Fibroblast of skin of left quadriceps (primary cell): ENCODE measurements at places on chromosomes 4 and X.
A peak's percentile ranks its signal among the peaks of the same experiment; 100 is the strongest.

DNA sequence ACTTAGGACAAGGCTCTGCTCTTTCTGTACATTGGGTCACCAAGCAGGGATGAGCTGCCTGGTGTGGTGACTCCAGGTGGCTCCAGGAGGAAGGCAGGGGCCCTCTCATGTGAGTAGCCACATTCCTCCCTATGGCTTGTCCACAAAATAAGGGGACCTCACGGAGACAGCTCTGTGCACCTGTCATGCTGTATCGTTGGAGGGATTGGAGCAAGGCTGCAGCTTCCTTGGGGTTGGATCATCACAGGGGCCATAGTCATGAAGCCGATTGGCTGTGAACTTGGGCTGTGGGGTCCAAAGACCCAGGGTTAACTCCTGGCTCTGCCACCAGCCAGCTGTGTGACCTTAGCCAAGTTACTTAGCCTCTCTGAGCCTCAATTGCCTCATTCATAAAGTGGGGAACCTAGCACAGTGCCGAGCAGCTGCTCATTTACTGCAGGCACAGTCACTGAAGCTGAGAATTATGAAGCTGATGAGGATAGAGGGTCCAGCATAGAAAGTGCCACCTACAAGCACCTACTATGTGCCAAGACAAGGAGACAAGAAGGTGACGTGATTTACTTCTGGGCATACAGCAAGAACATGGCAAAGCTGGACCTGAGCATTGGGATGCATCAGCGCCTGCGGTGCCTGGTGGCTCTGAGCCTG is 11.8 kb upstream of the KIAA0232 start:
- no peak for DNase-seq

DNA sequence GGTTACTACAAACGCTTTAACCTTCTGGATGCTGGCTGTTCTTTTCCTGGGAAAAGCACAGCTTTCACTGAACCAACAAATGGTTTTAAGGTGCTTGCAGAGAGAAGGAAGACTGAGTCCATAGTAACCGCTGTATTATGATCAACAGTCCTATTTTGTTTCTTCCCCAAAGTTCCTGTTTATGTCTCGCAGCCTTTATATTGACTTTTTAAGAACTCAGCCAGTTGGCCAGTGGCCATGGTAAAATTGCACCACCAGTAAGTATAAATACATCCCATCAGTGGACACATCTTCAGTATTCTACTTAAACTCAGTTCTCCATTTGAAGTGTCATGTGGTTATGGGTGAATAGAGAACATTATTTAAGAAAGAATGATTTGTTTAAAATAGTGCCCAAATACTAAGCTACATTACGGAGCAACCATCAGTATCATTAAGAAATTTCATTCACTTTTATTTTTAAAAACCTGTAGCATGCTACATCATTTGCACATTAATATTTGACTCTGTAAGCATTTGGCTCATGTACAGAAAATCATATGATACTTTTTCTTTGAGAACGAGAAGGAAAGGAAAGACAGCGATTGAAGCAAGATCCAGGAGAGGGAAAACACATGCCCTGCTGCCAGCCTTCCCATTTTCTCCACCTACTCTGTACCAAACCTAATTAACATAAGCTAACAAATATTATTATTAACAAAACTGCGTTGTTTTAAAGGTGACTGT is 287.0 kb downstream of the ARHGAP24 start:
- no peak for DNase-seq

GRCh38 chr4:64642936-64643335 is 233.7 kb upstream of the TECRL start:
- DNase-seq = no peak

DNA sequence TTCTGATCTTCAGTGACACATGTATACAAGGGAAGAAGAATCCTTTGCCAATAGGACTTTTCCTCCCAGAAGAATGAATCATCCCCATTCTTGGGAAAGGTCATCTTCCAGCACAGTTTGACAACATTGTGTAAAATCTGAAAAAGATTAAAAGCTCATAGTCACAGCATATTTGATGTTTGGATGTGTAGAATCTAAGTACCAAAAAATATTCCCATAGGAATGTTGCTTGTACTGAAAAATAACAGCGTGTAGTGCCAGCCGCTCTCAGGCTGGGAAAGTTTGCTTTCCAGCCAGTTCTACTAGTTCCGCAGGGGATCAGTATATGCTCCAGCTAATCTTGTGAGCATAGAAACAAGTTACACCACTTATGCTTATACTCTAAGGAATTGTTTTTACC is 74.7 kb upstream of the IL13RA1 start:
- no peak for DNase-seq

GRCh38 chrX:132017431-132018185 is 5.5 kb upstream of the STK26 start:
- no peak for DNase-seq

GRCh38 chr4:73448448-73449203 is 12.6 kb downstream of the AFP start:
- no peak for DNase-seq

- DNase-seq = no peak
These were observed 555 bp upstream of the ELMOD2 start for GRCh38 chr4:140523370-140523856.

- DNase-seq = no peak
These were observed 748.6 kb downstream of the STPG2 start for GRCh38 chr4:97394653-97395052.

DNA sequence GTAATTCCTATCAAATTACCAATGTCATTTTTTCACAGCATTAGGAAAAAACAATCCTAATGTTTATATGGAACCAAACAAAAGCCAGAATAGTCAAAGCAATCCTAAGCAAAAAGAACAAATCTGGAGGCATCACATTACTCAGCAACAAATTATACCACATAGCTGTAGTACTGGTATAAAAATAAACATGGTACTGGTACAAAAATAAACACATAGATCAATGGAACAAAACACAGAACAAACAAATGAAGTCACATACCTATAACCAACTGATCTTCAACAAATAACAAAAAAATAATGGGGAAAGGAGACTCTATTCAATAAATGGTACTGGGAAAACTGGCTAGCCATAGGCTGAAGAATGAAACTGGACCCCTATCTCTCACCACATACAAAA is 37.4 kb downstream of the PPA2 start:
- no peak for DNase-seq

- DNase-seq = peak; percentile 89
These were observed 126.5 kb downstream of the KIT start for GRCh38 chr4:54784161-54784671.

- DNase-seq = no peak
These were observed 160.2 kb downstream of the NHS start for GRCh38 chrX:17535229-17535628.

GRCh38 chr4:38788317-38788716 is 5.5 kb upstream of the TLR10 start:
- no peak for DNase-seq

DNA sequence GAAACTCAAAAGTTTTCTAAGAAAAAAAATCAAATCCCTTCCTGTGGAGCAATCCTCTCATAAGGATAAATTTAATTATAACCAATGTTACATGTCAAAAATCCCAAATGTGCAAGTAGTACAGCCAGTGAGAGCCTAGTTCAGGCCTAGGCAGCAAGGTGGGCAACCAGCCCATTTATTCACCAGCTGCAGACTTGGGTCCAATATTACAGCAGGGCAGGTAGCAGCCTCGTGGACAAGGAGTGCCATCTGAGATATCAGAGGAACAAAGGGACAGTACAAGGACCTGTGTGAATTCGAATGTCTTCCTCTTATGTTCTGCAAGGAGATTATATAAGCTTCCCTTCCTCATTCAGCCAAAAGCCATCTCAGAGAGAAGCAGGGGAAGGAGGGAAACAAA is 6.6 kb downstream of the HELQ start:
- no peak for DNase-seq

DNA sequence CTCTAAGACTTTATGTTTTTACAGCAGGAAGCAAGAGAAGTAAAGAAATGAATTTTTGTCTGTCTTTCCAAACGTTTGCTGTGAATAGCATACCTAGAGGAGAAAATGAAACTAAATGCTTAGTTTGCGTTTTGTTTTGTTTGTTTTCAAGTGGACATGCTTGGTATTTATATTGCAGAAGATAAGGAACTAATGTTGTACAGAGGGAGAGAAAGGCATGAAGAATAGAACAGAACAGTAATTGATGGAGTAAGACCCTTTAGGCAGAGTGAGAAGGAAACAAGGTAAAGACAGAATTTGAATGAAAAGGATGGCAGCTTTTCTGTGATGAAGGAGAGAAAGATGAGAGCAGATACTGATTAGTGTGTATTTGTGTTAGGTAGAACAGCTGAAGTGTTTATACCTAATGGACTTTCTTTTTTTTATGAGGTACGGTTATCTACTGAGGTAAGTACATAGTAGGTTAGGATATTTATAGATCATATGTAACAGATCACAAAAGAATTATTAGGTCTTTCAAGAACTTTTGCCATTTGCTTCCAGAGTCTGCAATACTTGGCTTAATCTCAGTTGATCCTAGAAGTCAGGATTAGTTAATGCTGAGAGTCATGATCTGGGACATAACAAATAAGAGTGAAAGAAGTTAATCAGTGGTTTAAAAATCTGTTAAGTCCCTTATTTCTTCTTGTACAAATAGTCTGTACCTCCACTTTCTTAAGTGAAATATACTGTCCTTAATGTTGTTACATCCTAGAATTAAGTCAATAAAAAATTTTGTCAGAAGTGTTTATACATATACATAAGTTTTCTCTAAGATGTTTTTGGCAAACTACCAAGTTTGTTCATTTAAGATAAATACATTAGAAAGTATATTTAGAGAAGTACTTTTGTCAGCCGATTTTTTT is 36.8 kb downstream of the FABP2 start:
- no peak for DNase-seq

DNA sequence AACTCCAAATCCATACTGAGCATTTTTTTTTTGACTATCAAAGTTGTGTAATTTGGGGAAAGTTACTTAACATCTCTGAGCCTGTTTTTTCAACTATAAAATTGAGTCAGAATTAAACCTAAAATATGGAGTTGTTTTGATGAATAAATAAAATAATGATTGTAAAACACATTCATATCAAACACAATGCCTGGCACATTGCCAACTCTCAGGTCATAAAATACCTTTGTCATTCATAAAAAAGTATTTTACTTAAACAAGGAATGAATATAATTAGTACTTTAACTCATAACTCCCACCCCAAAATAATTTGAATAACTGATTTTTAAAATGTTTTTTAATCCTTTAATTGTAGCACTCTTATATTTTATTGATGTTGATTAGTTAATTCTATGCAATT is 3.8 kb upstream of the GPR174 start:
- no peak for DNase-seq

- DNase-seq = no peak
These were observed 62.9 kb downstream of the MAOA start for GRCh38 chrX:43718956-43719355.

DNA sequence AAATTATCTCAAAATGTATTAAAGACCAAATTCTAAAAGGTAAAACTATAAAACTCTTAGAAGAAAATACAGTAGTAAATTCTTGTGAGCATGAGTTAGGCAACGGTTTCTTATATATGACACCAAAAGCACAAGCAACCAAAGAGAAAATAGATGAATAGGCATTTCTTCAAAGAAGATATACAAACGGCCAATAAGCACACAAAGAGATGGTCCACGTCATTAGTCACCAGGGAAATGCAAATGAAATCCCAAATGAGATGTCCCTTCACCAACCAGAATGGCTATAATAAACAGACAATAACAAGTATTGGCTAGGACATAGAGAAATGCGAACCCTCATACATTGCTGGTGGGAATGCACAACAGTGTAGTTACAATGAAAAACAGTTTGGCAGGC is 44.6 kb downstream of the RAB33A start:
- DNase-seq = no peak

- no peak for DNase-seq
These were observed 230.9 kb downstream of the SOX3 start for GRCh38 chrX:140273921-140274320.

GRCh38 chr4:180950377-180950776 is 1292.8 kb upstream of the TENM3 start:
- DNase-seq = no peak

GRCh38 chr4:159401791-159402380 is 299.0 kb downstream of the RAPGEF2 start:
- DNase-seq = peak; percentile 75

- no peak for DNase-seq
These were observed 32.0 kb downstream of the GPRIN3 start for GRCh38 chr4:89275587-89275986.

DNA sequence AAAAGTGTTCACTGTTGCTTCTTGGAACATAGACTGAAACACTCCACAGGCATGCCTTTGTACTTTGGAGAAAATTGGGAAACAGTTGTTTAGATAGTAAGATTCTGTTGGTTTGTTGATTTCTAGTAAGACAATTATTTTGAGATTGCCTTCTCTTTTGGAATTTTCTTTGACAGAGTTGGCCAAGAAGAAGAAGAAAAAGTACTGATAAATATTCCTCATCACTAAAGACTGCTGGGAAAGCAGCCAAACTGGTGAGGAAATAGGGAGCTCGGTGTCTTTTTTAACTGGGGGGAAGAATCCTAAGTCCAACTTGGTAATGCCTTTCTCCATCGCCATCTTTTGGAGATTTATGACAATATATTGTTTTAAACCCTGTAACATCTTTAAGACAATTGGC is 370.7 kb downstream of the GPAT3 start:
- DNase-seq = peak; percentile 1

GRCh38 chrX:47743504-47743903 is 84.5 kb upstream of the UXT start:
- peak; percentile 9 for DNase-seq

DNA sequence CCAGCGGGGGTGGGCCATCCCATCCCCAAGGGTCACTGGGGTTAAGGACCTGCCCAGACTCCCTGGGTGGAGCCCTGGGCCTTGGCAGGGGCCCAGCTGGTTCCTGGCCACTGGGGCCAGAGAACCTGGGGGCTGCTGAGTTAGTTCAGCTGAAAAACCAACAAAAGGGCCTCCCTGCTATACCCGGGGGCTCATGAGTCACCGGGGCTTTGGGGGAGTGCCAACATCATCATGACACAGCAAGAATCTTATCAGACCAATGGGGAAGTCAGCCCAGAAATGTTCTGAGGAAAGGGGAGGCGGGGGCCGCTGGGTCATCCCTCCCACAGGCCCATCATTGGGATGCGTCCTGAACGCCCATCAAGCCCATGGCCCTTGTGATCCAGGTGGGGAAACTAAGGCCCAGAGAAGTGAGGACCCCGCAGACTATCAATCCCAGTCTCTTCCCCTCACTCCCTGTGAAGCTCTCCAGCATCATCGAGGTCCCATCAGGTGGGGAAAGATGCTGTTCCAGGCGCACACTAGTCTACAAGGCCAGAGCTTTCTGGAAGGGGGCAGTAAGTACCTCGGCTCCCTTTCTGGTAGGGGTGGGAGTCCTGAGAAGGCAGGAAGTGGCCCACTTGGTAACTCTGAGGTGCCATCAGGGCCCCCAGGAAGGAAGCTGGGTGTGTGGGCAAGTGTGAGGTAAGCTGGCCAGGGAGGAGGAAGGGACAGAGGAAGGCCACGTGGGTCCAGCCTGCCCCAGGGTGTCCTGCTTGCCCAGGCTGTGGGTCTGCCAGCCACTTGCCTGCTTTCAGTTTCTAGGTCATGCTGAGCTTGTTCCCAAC is 4.5 kb downstream of the G6PD start:
- peak; percentile 85 for DNase-seq

- no peak for DNase-seq
These were observed 41.6 kb upstream of the PPARGC1A start for GRCh38 chr4:23931489-23931830.

GRCh38 chr4:185243879-185244278 is 34.5 kb downstream of the SNX25 start:
- DNase-seq = no peak
